Karpas-422 (cell line): ENCODE measurements at places on chromosomes 11 and 22. TPM values are rescaled to one million over a fixed set of nuclear protein-coding genes. Genes with fewer than 3 reads are reported as not detected.

The DKK3 gene
- not detected in 2 replicates for total RNA-seq

- DNase-seq, result no peak
- H3K36me3 ChIP-seq, result no peaks in the 10 kb centered on the region
- no peaks in the 10 kb centered on the region for H3K27me3 ChIP-seq
- H3K27ac ChIP-seq, result no peak overlapping the region
Measured at GRCh38 chr11:28582506-28582905, 474.3 kb downstream of the METTL15 start.

- no peaks in the 10 kb centered on the region for H3K4me1 ChIP-seq
- no peak overlapping the region for H3K27ac ChIP-seq
- no peak overlapping the region for H3K4me3 ChIP-seq
- DNase-seq, result no peak
Measured at GRCh38 chr11:24324211-24324610, 172.6 kb upstream of the LUZP2 start.

The OR51B5 gene
- total RNA-seq, result 0.60 TPM in 1 of 2 replicates, not detected in the other

DNA sequence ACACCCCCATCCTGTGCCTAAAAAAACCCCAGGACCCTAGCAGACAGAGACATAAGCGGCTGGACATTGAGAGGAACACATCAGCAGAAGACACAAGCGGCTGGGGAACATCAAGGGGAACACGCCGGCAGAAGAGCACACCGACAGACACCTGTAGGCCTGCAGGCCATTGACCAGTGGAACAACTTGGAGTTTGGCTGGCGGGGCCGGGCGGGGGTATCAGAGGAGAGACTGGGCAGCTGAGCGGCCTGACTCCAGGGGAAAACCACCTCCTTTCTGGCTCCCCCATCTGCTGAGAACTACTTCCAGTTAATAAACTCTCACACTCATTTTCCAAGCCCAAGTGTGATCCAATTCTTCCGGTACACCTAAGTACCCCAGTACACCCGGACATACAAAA lies 264.7 kb upstream of the ISX start:
- H3K36me3 ChIP-seq, result no peaks in the 10 kb centered on the region
- no peak overlapping the region for H3K4me3 ChIP-seq
- no peaks in the 10 kb centered on the region for H3K27me3 ChIP-seq
